ENCODE measurements at places on chromosomes 6 and 20. TPM values are rescaled to one million over a fixed set of nuclear protein-coding genes. Genes with fewer than 3 reads are reported as not detected.

ADAM33 gene
- polyA plus RNA-seq = 71.3 TPM

GSTA5 gene
- polyA plus RNA-seq = not detected

HLA-DQA1 gene
- polyA plus RNA-seq = 1.7 TPM

C20orf144 gene
- 0.19 TPM for polyA plus RNA-seq

HDGFL1 gene
- not detected for polyA plus RNA-seq

DNMT3B gene
- 3.7 TPM for polyA plus RNA-seq

BMP7 gene
- 3.4 TPM for polyA plus RNA-seq

GPANK1 gene
- polyA plus RNA-seq = 14.1 TPM

OR2H1 gene
- polyA plus RNA-seq = not detected

WFDC5 gene
- polyA plus RNA-seq = not detected

PSMB1 gene
- 117 TPM for polyA plus RNA-seq

Data from forelimb muscle (tissue), 1 donor.